ENCODE measurements at places on chromosomes 2 and 18.
A peak's percentile ranks its signal among the peaks of the same experiment; 100 is the strongest.

DNA sequence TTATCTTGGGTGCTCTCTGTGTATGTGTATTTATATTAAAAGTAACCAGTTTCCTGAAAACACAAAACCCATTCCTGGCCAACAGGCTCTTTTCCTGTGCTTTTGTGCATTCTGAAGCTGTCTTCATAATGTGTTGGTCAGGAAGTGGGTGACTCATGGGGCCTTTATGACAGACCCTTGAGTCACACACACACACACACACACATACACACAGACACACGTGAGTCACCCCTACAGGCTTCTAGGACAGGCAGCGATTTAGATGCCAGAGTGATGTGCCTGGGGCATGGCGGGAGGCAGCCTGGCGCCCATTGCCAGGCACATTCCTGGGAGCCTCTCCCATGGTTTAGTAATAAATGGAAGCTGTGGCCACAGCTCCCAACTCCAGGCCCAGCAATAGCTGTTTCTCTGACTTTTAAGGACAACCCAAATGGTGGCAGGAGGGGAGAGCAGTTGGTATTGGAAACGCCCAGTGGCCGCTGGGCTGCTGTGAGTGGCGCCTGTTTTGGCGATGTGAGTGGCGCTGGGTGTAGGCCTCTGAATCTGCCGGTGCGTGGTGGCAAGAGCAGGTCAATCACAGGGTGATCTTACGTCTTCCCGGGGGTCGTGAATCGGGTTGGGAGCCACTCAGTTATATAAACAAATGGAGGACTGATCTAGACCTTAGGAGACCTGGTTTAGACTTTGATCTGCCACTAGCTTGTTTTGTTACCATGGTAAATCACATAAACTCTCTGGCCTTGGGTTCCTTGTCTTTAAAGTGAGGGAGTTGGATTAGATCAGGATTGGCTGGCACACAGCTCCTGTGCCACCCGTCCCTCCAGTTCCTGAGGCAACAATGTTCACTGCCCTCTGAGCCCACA, 150.7 kb upstream of the DLX2 start:
- DNase-seq = no peak

DNA sequence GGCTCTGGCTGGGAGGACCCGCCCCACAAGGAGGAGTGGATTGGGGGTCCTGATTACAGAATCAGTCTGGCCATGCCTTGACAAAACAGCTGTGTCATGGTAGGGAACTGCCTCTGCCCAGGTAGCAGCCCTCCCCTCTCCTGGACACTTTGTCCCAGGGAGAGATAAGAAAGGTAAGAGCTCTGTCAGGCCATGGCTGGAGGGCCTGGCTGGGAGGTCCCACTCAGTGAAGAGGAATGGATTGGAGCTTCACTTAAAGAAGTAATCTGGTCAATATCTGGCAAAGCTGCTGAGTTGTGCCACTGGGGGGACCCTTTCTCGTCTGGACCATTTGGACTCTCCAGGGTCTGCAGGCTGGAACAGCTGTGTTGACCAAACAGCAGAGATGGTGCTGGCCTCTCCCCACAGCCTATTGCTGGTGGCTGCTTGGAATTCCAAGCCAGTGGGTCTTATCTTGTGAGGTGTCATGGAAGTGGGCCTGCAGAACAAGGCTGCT, 75.4 kb downstream of the EPC2 start:
- DNase-seq = no peak

DNA sequence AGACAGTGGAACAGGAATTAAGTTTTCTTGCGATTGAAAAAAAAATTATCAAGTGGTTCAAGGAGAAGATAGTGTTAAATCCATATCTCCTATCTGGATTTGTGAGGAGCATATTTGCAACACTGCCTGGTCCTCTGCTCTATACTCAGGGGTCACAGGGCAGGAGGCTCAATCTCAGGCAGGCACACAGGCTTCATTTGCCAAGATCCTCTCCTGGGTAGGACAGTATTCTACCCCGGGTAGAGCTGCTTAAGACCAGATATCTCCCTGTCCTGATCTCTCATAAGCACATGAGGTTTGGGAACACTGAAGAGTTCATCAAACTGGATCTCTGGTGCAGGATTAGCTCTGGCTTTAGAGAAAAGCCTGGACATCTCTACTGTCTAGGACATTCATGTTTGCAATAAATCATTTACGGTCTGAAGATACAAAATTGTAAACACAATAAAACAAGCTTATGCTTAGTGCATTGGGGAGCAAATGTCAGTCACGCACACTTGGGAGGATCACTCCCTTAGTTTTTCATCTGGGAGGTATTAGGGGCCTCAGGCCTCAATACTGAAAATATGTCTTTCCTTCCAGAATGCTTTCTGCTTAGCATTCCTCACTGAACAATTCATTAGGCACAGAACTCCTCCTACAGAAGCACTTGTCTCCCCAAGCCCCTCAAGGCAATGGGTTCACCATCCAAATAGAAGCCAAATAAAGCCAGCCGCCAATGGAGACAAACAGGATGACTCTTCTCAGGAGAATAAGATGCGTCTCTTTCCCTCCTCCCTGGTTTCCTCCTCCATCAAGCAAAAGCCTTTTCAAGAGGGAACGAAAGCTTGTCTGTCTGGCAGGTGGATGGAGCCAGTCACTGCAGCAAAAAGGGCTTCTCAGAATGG, 34.1 kb upstream of the LCLAT1 start:
- no peak for DNase-seq

GRCh38 chr2:23772056-23772455, 154.9 kb downstream of the ATAD2B start:
- DNase-seq = no peak

- no peak for DNase-seq
Measured at GRCh38 chr2:159317392-159318088, 31.0 kb upstream of the WDSUB1 start.

DNA sequence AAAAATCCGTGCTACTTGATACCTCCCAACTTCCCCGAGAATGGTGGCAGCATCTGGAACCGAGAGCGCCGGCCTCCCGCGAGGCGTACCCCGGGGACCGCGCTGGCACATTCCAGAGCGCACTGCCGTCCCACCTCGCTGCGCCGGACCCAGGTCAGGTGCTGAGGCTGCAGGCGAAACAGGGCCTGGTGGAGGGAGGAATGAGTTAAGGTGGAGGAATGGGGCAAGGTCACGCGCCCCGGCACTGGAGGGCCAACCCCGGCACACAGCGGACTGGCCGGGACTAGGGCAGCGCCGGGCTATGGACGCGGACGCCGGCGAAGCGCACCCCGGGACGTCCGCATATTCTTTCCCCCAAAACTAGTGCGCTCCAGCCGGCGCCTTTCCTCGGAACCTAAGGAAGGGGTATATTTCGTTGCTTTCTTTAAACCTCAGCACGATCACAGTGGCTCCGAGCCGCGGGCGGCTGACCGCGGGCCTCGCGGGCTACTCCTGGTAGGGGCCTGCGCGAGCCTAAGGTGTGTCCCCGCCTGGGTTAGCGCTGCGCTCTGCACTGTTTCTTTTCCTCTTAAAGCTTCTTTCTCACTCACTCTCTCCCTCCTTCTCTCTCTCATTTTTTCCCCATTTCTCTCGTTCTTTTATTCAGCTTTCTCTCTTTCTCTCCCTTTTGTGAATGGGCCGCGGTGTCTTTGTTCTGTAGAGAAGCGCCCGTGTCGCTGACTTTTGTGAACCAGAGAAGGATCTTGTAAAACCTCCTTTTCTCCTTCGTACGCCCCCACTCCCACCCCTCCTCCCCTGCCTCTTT, 2.1 kb upstream of the OTX1 start:
- DNase-seq = no peak

DNA sequence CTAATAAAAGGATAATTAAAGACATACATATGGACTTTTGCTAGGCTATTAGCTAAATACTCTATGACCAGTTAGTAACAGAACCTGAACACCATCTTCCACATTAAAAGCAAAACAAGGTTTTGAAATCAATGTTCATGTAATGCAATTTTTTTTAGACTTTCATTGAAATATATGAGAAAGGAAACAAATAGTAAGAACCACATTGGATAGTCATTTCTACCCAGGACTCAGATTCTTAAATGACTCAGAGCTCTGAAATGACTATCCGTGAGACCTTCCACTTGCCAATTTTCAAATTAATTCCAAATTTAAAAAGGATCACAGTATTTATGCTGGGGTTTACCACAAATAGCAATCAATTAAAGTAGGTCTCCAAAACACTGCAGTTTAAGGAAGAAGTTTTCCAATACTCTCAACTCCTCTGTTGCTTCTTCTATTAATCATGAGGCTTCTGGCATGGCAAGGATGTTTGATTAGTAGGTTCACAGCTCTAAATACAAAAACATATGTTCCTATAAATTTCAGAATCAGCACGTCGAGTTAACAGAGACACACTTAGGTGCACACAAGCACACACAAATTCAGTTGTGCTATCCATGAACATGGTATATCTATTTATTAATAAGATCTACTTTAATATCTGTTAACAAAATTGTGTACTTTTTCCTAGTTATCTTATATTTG, 841.0 kb downstream of the RNF144A start:
- no peak for DNase-seq

- DNase-seq = no peak
Measured at GRCh38 chr2:9596621-9597311, 34.0 kb downstream of the YWHAQ start.

DNA sequence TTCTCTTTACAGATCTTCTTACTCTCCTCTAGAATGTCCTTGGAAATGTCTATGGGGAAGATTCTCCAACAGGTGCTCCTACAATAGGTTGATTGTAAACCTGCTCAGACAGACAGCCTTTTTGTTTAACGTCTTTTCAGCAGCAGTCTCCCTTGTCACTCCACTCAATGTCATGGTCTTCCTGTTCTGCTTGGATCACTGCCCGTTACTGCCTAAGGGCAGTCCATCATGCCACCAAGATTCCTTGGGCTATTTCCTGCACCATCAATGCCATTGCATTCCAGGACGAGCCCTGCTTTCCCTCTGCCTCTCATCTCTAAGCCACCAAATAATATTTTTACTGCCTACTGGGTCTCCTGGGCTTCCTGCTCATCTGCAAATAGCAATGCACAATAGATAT, 97.4 kb upstream of the GALNT5 start:
- DNase-seq = no peak

DNA sequence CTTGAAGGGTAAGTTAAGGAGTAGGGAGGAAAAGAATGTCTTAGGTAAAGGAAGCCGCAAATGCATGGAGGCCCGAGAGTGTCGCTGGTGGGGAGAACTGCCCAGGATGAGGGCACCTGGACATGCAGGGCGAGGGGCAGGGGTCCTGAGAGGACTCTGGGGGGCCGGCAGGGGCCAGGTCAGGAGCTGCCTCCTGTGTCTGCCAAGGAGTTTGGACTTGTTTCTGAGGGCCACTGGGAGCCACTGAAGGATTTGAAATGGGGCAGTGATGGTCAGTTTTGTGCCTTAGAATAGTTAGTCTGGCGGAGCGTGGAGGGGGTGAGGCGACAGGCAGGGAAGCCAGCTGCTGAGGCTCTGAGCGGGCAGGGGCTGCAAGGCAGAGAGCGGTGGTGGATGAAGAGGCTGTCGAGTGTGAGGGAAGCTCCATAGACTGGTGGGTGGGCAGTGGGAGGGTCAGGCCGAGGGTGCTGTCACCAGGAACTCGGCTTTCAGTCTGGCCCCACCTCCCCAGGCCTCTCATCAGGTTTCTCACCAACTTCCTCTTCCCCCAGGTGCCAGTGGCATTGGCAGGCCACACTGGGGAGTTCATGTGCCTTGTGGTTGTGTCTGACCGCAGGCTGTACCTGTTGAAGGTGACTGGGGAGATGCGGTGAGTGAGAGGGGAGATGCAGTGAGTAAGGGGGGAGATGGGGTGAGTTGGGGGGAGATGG, 14.7 kb upstream of the SLC4A3 start:
- no peak for DNase-seq

GRCh38 chr2:162477011-162477410, 133.1 kb downstream of the GCA start:
- DNase-seq = no peak

- peak; percentile 62 for DNase-seq
Measured at GRCh38 chr18:3525870-3526420, 76.0 kb downstream of the TGIF1 start.

- DNase-seq = no peak
Measured at GRCh38 chr2:194182888-194183287, 1474.1 kb upstream of the SLC39A10 start.

All from amygdala (tissue), 56 donors.